A549 treated with dexamethasone at 1 μM for 4 hours (cell line): ENCODE measurements at places on chromosomes 7 and 10. TPM values are rescaled to one million over a fixed set of nuclear protein-coding genes. Genes with fewer than 3 reads are reported as not detected.

Gene CUZD1
- total RNA-seq = 0.63 to 1.2 TPM (median 1.0 TPM) in 5 replicates

Gene SPDYE2B
- not detected in 5 replicates for total RNA-seq

Gene AASS
- total RNA-seq = 0.05 to 0.12 TPM (median 0.06 TPM) in 5 replicates

Gene CYP2C18
- 0.07 to 0.11 TPM (median 0.08 TPM) in 3 of 5 replicates, not detected in the others for total RNA-seq

Gene FAM24B
- total RNA-seq = 9.0 to 13.1 TPM (median 12.1 TPM) in 5 replicates

Gene SUGCT
- 0.70 to 1.5 TPM (median 1.3 TPM) in 5 replicates for total RNA-seq

Gene PWWP2B
- total RNA-seq = 11.1 to 17.9 TPM (median 16.9 TPM) in 5 replicates

Gene OR2A5
- not detected in 5 replicates for total RNA-seq

Gene NACAD
- 0.20 to 0.46 TPM (median 0.28 TPM) in 5 replicates for total RNA-seq

Gene PAPSS2
- total RNA-seq = 16.5 to 23.7 TPM (median 20.8 TPM) in 5 replicates

Gene ZDHHC6
- total RNA-seq = 27.5 to 32.2 TPM (median 31.4 TPM) in 5 replicates

Gene JCAD
- total RNA-seq = 20.7 to 26.0 TPM (median 23.9 TPM) in 5 replicates

Gene HGF
- total RNA-seq = 0.07 to 0.19 TPM (median 0.14 TPM) in 3 of 5 replicates, not detected in the others

Gene C1QL3
- total RNA-seq = 0.05 TPM in 1 of 5 replicates, not detected in the others

Gene NUTM2B
- total RNA-seq = 0.23 to 0.43 TPM (median 0.32 TPM) in 5 replicates
